ENCODE measurements at places on chromosomes 4 and X.

GRCh38 chr4:150078579-150079080 lies 385 bp downstream of the DCLK2 start:
- no peak for DNase-seq

DNA sequence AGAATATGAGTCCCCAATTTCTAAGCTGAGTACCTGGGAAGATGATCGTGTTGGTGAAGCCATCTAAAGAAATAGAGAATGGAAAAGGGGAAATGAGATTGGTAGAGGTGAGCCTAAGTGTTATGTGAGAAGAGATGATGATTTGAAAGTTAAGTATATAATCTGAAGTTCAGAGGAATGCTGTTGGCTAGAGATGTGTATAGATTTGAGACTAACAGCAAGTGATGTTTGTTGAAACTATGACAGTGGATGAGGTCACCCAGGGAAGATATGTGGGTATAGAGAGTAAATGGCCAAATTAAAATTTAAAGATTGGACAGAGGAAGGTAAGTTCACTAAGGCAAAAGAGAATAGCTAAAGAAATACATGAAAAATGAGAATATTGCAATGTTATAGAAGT lies 324.2 kb downstream of the MAPK10 start:
- DNase-seq: no peak

GRCh38 chr4:33161202-33161601 lies 2441.0 kb downstream of the PCDH7 start:
- DNase-seq: no peak

DNA sequence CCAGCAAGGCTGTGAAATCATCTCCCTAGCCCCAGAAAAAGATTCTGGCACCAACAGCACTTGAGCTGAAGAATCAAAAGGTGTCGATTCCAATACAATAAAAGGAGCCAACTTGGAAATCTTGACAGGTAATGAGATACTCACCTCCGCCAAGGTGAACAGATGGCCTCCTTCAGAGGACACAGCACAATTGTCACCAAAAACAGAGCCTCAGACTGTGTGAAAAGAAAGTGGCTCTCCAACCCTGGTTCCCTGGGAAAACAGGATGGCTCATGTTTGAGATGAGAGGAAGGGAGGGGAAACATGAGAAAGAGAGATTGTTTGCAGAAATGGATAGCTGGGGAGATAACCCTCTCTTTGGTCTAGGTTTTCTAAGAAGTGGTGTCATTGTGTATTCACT lies 168.9 kb downstream of the HS3ST1 start:
- no peak for DNase-seq

DNA sequence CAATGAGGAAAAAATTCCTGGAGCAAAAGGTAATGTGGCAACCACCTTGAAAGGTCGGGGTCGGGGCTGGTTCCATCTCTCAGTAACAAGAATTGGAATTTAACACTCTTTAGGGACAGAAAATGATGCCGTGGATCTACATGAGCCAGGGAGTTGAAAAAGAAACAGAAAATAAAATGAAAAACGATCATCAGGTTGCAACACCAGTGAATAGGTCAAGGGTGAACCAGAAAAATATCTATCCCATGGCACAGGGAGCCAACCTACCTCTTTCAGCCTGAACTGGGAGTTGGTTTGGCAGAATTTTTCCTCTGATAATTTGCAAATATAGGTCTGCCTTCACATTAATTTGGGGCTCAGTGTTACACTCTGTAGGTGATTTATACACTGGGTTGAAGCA lies 93.7 kb downstream of the C4orf33 start:
- DNase-seq: no peak

- no peak for DNase-seq
These were observed 60.9 kb upstream of the MXD4 start for GRCh38 chr4:2322841-2323240.

DNA sequence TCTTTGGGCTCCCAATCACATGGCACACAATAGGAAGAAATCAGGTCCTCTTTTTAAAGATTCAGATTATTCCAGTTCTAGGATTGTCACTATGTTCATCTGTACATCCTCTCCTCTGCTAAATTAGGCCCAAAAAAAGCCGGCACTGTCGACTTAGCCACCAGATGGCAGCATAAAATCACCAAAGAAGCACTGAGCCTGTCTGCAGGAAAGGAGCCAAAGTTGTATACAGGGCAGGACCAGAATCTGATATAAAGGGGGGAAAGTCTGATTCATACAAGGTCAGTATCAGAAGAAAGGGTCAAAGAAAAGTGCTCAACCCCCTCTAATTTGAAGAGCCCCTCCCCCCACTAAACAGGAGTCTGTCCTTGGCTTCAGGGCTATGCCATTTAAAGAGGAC lies 292.5 kb downstream of the CHIC1 start:
- peak; percentile 61 for DNase-seq

DNA sequence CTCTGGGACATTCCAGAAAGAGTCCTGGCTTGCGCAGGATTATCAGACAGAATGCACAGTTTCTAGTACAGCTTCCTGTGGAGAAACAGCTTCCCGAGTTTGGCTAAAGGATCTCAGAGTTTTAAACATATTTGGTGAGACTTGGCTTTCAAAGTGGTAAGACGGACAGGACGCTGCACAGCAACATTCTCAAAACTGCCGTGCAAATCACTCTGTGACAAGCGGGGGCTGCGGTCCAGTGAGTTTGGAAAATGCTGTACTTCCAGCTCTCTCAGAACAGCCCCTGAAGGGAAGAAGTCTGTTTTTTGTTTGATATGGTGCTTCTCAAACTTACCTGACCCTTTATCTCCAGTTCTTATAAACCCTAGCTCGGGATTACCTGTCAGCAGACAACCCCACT lies 18.1 kb downstream of the LGI2 start:
- DNase-seq: no peak

- peak; percentile 29 for DNase-seq
These were observed 16.3 kb upstream of the ESX1 start for GRCh38 chrX:104270916-104271512.

DNA sequence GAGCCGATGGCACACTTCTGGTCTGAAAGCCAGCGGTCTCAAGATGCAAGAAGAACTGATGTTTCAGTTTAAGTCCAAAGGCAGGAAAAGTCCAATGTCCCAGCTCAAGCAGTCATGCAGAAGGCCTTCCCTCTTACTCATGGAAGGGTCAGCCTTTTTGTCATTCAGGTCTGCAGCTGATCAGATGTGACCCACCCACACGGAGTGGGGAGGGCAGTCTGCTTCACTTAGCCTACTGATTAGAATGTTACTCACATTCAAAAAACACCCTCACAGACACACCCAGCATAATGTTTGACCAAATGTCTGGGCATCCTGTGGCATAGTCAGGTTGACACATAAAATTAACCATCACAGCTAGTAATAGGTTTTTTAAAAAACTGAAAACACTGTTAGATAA lies 6.6 kb downstream of the HCCS start:
- DNase-seq: no peak

GRCh38 chr4:141065872-141066271 lies 67.4 kb downstream of the RNF150 start:
- DNase-seq: no peak

- DNase-seq: no peak
These were observed 96.3 kb upstream of the ADAMTS3 start for GRCh38 chr4:72665171-72665968.

DNA sequence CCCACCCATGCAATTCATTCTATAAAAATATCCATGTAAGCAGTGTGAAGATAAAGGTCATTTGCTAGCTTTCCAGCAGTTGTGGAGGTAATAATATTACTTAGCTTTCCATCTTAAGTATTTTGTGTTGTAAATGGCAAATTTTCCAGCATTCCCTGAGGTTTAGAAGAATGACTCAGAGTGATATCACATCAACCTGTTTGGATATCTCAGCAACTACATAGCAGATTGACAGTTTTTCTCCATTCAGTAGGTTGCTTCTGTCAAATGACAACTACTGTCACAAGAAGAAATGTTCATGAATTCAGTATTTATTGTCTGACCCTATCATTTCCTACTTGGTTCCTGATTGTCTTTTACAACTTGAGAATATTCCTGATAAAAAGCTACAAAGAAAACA lies 434.9 kb upstream of the GALNTL6 start:
- no peak for DNase-seq

- DNase-seq: no peak
These were observed 42.4 kb downstream of the HTR2C start for GRCh38 chrX:114626323-114626722.

DNA sequence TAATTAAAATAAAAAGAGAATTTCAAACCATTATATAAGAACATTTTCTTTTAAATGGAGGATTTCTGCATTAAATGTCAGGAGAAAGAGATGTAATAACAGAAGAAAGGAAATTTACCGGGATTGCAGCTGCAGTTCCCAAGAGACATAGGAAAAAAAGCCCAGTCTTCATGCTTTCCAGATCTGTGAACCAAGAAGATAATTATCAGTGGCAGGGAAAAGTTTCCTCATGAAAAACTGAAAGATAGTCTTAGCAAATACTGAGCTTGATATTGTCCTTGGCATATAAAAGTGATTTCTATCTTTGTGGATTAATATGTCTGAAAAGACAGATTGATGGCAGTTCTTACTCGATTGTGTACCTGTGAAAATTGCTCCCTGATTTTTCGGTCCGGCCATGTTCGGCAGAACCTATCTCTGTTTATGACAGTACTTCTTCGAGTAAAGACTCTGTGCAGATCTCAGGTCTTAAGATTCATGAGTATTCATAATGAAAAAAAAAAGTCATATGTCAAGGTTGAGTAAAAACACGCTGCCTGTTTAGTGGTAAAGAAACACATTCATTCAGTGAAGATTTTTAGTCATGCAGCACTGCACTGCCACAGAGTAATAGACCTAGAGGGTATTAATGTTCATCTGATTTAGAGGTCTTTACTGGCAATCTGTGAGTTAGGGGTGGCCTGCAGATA lies 29.6 kb downstream of the SPARCL1 start:
- DNase-seq: no peak

DNA sequence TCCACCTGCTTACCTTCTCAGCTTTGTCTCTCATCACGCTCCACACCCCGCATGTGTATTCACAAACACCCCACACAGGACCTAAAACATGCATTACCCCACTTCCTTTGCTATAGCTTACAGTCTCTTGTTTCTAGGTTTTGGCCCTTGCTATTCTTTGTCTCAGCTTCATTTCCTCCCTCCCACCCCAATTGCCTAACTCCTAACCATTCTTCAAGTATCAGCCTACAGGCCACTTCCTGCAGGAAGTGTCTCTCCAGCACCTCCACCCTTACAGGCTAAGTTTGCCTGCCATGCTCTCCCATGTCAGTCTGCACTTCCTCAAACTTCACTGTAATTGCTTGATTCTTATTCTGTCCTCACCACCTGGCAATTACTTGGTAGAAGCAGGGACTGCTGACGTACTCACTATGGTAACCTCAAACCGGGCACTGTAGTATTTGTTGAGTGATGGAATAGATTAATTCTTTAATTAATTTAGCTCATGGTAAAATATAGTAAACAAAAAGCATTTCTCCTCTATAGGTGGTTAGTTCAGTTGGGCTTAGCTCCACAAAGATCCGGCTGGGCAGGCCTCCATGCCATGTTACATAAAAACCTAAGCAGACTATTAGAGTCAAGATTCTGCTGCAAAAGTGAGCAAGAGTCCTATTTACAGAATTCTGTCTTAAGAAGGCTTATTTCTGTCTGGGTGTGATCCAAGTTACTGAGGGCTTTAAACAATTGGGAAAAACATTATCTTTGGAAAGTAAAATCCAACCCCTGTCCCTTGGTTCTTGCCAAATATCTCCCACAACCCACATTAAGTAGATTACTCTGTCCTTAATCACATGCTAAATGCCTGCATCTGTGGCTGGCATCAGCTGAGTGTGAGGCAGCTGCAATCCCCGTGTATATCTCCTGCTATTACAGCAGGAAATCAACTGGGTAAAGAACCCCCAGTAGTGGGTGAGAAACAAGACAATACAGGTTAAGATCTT lies 124.7 kb upstream of the CPEB2 start:
- DNase-seq: no peak

- DNase-seq: peak; percentile 60
These were observed 24.5 kb downstream of the TMSB4X start for GRCh38 chrX:12999422-12999821.

- no peak for DNase-seq
These were observed 1.3 kb downstream of the PARM1 start for GRCh38 chr4:74934016-74934831.

DNA sequence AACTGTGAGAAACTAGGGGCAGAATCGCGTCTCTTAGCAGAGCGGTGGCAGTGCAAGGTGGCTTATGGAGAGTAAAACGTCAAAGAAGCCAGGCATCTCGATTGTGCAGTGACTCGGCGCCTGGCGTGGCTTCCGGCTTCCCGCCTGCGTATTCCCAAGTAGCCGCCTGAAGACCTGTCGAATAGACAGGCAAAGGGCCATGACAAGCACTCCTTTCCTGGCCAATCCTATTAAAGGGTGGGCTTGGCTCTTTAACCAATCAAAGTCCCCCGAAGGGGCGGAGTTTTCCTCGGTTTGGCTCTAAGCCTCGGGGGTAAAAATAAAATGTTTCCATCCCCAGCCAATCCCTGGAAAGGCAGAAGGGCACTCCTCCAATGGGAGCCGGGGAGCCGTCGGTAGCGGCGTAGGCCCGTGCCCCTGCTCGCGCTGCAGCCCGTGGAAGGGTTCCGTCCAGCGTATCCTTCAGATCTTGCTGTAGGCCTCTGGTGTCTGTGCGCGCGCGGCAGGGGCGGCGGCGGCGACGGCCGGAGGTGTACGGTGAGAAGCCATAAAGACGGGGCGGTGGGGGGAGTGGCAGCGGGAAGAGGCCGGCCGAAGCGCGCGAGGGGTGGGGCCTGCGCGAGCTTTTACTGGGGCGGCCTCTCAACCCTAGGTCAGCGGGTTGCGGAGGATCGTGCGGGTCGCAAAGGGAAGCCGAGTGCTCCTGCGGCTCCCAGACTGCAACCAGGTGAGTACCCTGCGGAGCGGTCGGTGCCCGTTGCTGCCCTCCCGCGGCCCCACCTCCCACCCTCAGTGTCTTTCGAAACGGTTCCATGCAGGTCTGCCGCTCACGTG lies at the start of gene KANTR:
Gene KANTR, plus strand, starts transcription at position 395 of the 834 bp plus-strand sequence. CDS start 30,131 bp downstream, outside the sequence.
- DNase-seq: peak; percentile 82

DNA sequence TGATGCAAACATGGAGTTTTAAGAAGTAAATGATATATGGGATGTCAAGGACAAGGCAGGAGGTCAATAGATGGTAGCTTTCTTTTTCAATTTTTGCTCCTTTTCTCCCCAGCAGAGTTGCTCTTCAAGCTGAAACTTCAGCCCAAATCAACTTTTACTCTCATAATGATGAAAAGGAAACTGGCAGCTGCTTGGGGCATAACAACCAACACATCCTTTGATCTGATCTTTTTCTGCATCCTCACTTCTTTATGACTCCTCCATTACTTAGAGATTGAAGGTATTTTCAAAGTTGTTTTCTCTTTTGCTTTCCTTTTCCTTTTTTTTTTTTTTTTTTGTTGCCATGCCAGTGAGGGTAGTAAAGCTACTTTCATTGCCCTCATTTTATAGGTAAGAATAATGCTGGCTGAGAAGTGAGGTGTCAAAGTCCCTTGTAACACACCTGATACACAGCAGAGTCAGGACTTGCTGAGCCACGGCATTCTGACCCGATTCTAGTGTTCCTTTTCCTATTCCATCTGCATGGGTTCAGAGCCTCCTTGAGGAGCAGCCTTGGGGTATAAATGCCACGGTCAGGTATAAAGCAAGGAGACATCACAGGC lies 26.9 kb downstream of the SLC2A9 start:
- no peak for DNase-seq

DNA sequence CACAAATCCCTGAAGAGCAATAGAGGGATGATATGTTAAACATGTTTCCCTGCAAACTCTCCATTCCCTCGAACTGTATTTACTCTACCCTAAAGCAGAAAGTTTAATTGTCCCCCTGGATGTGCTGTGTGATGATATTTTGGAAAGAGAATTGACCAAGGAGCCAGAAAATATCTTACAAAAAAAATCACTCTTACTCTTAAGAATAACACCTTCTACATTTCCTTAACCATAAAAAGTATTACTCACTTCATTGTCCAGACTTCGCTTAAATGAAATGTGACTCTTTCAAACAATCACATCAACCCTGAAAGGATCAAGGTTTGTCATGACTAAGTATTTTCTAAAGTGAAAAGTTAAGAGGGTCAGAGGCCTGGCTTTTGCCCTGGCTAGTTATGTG lies 49.0 kb upstream of the EGFL6 start:
- DNase-seq: no peak
